Caco-2 (cell line): ENCODE measurements at places on chromosomes 2 and 18.

- DNase-seq: no peak
These were observed 64.4 kb downstream of the CD8B2 start for GRCh38 chr2:106551417-106552130.

GRCh38 chr2:80199504-80199903, 105.0 kb downstream of the LRRTM1 start:
- DNase-seq: peak; percentile 78

- DNase-seq: no peak
These were observed 239.8 kb downstream of the BCL11A start for GRCh38 chr2:60313470-60314172.

DNA sequence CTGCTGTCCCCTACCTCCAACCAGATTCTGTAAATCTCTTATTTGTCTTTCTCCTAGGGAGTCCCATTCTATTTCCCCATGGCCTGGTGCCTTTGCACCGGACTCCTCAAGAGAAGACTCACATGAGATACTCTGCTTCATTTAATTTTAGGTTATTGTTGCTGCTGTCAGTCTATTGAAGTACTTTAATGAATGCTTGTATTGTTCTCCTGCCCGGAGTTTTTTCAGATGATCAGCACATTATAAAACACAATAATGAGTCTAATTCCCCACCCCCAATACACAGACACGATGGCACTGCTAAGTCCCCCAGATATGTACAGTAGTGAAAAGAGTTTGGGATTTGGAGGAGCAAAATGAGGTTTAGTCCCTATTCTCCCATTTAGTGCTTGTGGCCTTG, 58.9 kb downstream of the HAUS1 start:
- DNase-seq: no peak

DNA sequence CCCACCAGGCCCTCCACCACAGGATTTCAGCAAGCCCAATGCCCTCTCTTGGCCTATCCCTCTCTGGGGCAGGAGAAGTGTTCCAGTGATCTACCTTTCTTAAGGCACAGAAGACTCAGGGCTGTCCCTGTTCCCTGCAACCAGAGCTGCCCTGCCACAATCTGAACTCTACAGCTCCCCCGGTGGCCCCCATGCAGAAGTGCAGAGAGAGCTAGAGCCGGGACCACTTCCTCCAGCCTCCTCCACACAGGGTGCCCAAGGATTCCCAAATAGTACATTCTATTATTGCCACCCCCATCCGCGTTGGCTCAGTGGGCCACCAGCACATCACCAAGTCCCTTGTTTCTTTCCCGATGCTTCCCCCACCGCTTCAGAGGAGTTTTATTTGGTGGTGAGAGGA, 114.8 kb upstream of the PTPRM start:
- peak; percentile 60 for DNase-seq

DNA sequence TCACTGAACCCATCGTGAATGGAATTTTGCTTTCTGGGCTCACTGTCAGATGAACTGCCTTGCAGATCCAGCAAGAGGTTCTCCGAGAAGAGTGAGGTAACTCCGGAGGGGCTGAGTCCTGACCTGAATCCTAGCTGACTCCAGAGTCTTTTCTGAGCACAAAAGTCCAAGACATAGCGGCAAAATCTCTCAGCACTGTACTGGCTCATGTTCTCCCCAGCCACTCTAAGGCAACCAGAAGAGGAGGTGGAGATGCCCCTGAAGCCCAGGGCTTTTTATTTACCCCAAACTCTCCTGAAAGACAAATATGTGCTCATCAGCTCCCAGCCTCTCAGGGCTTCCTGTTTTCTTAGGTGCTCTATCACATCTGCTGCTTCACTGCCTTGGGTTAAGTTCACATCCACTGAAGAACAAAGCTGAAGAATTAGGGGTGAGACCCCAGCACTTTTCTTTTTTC, 221.8 kb downstream of the MREG start:
- no peak for DNase-seq

DNA sequence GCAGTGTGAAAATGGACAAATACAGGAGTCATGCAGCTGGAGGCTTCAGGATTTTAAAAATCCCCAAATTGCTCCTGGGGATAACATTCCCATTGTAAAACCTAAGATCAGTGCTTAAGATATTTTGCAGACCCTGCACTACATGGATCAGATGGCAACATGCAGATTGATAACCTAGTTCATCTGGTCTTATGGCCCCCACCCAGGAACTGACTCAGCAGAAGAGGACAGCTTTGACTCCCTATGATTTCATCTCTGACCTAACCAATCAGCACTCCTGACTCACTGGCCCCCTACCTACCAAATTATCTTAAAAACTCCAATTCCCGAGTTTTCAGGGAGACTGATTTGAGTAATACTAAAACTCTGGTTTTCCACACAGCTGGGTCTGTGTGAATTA, 20.0 kb downstream of the SRBD1 start:
- no peak for DNase-seq

- no peak for DNase-seq
These were observed 14.1 kb upstream of the CNNM3 start for GRCh38 chr2:96801786-96802595.

DNA sequence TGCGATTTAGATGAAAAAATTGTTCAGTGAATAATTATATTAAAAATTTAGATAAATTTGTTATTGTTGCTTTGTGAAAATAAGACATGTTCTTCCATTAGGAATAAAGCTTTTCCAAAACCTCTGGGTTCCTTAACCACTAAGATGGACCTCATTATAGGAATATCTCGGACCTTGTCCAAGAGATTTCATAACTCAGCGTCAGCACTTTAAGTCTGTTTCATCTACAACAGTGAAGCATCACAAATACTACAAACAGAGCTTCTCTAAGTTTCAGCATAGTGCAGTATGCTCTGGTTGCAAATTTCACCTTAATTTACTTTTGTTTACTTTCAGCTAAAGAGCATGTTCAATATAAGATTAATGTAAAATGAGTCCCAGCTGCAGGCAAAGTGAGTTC, 150.3 kb downstream of the UBE2E3 start:
- no peak for DNase-seq

DNA sequence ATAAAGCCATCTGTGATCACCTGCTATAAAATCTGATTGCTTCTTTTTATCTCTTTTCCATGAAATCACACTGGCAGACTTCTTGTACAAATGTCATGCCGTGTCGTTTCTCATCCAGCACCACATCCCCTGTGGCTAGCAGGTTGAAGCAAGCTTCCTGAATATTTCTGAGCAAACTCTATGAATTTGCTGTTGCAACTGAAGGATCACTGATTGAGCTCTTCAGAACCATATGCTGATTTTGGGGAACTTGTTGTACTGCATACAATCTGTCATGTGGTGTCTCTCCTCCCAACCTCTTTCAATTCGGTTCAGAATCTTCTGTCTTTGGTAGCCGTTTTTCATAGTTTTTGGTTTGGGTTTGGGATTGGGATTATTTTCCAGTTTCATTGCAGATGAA, 57.7 kb upstream of the RBMS1 start:
- DNase-seq: no peak

- peak; percentile 7 for DNase-seq
These were observed 17.2 kb upstream of the ASXL3 start for GRCh38 chr18:33560686-33561370.

DNA sequence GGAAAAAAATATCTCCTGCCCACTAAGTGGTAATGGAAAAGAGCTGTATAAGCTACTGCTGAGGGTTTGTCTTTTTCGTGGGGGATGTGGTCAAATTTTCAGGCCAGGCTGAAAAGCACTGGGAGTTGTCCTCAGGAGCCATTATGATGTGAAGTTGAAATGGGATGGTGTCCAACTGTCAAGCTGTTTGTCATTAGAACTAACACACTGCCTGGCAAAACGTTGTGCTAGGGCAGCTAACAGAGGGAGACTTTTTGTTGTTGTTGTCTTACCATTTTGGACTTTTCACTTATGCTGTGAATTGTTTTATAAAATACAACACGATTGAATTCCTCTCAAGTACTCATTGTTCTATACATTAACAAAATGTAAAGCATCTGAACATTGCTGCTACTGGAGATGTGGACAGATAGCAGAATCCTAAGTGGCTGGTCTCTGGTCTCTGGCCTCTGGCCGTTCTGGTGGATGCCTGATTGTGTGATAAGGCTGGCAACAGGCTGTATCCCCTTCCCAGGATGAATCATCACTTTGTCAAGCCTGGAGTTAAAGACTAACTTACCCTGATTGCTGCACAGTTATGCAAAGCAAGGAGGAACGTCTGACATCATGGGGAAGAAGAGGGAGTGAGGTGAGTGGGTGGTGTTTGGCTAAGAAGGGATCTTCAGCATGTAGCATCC, 2.3 kb downstream of the MYO1B start:
- DNase-seq: peak; percentile 74

DNA sequence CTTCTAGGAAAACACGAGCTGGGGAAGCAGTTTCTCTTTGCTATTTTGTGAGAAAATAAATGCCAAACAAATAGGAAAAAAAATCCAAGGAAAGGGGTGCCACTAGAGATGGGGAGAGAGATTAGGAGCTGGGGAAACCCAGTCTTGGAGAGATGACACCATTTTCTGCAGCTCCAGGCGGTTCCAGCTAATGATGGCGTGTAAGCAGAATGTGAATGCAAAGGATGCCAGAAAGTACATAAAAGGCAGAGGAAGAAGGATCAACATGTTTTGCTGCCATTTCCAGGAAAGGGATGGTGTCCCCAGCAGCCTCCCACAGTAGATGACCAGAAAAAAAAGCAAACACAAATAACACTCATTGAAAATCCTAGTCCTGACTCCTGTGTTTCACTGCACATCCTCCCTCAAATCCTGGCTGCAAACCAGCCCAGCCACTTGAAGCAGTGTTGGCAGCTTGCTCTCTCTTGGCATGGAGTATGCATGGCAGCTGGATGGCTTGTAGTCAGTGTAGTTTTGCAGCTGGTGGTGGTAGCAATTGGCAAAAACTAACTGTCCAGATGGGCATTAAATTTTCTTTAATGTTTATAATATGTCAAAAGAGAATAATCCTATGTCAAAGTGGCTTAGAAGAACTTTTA, 93.6 kb downstream of the FTCDNL1 start:
- no peak for DNase-seq

DNA sequence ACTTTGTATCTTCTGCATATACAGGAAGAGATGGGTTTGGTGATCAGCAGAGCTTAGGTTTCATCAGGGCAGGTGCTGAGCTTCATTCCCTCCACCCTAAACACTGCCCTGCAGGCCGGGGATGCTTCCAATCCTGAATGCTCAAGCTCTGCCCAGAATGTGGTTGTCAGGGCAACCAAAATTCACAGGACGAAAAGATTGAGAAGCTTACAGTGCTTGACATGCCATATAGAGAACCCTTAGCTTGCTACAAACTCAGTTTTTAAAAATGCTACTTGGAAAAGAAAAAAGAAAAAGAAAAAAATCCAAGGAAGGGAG, 65.6 kb downstream of the SH3RF3 start:
- DNase-seq: no peak

- no peak for DNase-seq
These were observed 10.4 kb downstream of the CHST10 start for GRCh38 chr2:100407073-100407472.

DNA sequence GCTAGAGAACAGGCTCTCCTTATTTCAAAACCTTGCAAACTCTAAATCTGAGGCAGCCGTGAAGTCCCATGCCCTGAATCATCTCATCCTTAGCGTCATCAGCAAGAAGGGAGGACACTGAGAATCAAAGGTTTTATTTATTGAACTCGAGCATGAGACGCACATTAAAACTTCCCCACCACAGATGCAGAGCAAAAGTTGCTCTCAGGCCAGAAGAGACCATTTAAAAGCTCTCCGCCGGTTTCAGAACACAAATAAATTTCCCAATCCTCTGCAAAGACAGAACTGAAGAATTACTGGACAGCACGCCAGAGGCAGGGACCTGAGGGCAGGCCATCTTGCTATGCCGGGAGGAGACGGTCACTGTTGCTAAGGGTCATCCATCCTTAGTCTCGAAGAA, 1.3 kb downstream of the AMMECR1L start:
- no peak for DNase-seq

DNA sequence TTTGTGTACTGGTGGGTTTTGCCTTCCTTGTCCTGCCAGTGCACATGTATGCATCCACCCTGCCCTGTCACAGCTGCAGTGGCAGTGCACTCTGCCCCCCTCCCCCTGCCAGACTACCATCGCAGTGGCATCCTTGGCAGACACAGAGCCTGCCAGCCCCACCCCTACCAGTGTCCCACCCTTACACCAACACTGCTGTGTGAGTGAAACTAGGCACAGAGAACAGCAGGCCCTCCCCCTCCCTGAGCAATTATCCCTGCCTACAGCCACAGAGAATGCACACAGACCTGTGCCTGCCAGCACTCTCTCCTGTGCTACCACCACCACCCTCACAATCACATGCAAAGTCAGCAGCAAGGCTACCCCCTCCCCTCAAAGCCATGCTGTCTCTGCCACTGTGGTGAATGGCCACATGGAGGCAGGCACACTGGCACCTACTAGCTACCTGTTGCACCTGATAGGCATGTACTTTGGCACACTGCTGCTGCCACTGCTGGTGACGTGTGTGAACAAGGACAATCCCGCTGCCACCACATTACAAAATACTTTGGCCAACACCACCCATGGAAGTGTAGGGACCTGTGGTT, 239.8 kb downstream of the CALCRL start:
- no peak for DNase-seq

DNA sequence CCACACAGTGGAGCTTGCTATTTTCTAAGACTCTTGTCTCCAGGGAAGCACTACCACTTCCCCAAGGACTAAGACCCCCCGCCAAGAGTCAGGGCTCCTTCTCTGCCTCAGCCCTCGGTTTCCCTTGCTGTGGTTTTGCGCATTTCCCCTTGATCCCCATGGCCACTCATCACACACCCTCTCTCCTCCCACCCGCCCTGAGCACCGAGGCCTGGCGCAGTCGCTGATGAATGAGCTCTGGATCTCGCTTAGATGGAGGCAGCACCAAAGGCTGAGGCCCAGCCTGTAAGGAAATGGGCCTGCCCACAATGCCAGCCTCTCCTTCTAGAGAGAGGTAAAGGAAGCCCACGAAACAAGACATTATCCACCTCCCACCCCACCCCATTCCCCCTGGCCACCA, 96.9 kb downstream of the TNS1 start:
- no peak for DNase-seq

GRCh38 chr2:27988306-27988705, 97.8 kb downstream of the BABAM2 start:
- DNase-seq: no peak

- DNase-seq: no peak
These were observed 547.2 kb downstream of the ZNF804A start for GRCh38 chr2:185145316-185146121.
